GM20000 (cell line): ENCODE measurements at places on chromosomes 1 and 21.

GRCh38 chr1:26938659-26939025 lies 17.1 kb downstream of the NUDC start:
- DNase-seq, result no peak

DNA sequence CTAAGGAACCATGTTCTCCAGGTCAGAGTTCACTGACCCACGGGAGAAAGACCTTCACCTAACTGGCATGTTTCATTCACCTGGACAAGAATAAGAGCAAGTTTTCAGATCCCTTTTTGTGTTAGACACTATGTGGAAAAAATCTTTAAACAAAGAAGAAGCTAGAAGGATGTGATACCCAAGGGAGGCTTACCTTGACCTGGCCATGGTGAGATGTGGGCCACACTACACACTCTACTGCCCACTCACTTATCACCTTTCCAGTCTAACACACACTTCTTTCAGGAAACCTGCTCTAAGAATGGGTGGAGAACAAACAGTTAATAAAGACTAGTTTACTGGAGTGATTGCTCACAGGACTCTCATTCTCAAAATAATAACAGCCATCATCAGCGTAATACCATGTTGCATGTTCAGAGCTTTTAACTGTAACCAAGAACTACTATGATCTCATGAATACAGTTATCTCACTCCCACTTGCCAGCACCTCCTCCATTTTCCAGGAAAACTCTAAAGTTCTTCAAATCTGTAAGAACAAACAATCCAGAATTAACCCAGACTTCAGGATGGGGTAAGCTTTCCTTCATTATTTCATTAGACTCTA lies 1.4 kb downstream of the RGS8 start:
- no peak for DNase-seq

GRCh38 chr1:246329900-246330299 lies 177.2 kb downstream of the SMYD3 start:
- DNase-seq, result peak; percentile 72

DNA sequence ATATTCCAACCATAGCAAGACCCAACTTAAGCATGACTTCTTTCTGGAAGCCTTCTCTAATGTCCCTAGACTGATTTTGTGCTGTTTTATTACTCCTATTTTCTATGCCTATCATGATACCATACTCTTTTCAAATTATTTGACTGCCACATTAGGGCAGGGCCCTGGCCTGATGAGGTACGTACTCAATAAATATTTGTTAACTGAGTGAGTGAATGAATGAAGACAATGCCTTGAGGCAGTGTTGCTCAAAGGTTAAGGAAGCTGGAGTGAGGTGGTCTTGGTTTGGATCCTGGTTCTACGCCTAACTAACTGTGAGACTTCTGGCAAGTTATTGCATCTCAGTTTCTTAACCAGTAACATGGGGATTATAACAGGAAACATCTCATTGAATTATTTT lies 38.3 kb upstream of the BACH1 start:
- DNase-seq, result no peak

DNA sequence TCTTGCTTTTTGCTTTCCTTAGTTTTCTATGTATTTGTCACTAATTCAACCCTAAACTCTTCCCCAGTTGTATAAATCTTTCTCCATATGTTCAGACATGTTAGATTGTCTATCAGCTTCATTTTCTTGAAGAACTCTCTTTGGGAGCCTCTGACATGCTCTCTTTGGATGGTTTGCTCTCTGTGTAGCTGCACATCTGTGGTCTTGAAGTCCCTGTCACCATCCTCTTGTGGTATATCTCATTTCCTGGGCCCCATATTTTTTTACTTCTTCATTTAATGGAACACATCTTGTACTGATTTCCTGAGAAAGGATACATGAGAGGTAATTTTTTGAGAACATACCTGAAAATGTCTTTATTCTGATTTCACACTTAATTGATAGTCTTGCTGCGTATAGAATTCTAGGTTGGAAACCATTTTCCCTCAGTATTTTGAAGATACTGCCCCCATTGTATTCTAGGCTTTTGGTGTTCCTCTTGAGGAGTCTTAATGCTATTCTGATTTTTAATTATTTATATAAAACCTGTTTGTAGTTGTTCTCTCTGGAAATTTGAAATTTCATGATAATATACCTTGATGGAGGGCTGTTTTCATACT lies 72.6 kb downstream of the ST3GAL3 start:
- no peak for DNase-seq

- DNase-seq, result no peak
These were observed 17.4 kb upstream of the PLEKHA6 start for GRCh38 chr1:204376919-204377799.

DNA sequence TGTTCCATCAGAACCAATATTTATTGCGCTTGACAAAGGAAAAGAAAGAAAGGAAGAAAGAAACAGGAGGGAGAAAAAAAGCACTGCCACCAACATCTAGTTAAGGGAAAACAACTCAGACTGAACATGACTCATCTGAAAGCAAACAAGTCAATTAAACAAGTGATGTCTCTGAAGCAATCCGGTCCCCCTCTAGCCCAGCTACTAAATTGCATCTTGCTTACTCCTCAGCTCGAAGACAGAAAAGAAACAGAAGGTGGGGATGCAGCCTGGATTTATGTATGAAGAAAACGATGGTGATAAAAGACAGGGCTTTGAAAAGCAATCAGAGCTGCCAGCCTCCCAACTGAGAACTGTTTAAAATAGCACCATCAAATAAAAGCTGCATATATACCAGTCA lies 188.2 kb downstream of the OMA1 start:
- no peak for DNase-seq

DNA sequence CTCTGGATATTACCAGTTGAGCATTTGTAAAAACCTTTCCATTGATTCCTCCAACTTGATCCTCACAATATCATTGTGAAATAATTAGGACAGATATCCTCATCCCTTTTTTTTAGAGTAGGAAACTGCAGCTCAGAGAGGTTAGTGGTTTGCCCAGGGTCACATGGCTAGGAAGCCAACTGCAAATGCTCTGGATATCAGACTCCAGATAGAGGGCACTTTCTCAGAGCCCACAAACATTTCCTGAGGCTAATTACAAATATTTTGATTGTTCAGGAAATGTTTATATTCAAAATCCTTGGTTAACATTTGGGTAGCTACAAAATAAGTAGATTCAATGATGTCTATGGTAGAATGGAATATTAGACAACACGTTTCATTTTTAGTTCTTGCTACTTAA lies 154.8 kb upstream of the DPYD start:
- DNase-seq, result no peak

- DNase-seq, result no peak
These were observed 39.5 kb downstream of the TGFB2 start for GRCh38 chr1:218384581-218384993.

GRCh38 chr1:152626744-152627143 lies 3.8 kb upstream of the LCE3A start:
- DNase-seq, result no peak

- no peak for DNase-seq
These were observed 75.1 kb downstream of the CAMTA1 start for GRCh38 chr1:6860401-6860800.

- DNase-seq, result peak; percentile 84
These were observed 5.7 kb upstream of the ZNF683 start for GRCh38 chr1:26378088-26378878.

GRCh38 chr1:63807046-63807445 lies 33.2 kb downstream of the ROR1 start:
- DNase-seq, result no peak

DNA sequence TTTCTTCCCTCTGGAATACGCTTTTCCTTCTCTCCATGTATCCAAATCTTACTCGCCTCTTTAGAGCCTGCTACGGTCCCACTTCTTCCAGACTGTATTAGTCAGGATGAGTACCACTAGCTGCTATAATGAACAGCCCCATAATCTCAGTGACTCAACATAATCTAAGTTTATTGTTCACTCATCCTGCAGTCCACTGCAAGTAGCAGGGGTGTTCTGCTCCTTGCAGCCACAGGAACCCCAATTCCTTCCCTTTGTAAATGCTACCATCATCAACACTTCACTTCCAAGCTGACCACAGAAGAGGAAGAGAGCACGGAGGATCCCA lies 18.1 kb upstream of the LDLRAP1 start:
- no peak for DNase-seq

DNA sequence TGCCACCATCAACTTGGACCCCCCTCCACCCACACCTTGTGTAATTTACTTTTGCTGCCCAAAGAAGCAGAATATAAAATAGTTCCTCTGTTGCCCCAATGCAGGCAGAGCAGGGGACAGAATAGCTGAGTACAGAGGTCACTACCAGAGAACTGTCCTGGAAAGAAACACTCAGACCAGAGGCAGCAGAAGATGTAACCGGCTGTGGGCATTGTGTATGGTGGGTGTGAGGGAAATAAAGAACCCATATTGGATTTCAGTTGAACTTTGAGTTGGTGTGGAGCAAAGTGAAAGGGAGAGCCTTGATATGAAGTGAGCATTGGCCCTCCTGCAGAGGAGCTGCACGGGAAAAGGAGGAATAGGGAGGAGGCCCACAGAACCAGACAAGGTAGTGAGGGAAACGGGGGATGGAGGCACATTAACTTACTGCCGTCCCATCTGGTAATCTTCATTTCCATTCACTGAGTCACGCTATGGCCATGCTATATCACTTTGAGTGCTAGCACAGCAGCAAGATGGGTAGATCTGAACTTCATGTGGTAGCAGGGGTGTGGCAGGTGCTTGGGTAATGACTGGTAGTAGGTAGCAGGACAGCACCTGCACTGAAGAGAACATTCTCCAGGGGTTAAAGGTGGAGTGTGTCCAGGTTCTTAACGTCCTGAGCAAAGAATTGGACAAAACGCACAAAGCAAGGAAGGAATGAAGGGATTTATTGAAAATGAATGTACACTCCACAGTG lies 56.3 kb upstream of the FBXO28 start:
- no peak for DNase-seq

DNA sequence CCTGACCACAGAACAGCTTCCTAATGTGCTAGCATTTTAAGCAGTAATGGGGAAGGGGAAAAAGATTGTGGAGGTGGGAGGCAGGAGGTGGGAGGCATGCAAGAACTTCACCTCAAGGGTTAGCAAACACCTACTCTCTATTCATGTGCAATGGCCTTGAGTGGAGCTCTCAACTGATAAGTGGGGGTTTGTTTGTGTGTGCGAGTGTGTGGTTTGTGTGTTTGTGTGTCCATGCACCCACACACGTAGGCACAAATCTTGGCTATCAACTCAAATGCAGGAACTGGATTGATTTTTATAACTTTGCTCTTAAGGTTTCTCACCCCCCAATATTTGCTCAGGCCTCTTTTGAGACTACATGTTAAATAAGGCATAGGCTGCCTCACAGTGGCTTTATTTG lies 78.6 kb downstream of the SYT6 start:
- no peak for DNase-seq

- no peak for DNase-seq
These were observed 137.4 kb downstream of the DYRK1A start for GRCh38 chr21:37503848-37504467.

DNA sequence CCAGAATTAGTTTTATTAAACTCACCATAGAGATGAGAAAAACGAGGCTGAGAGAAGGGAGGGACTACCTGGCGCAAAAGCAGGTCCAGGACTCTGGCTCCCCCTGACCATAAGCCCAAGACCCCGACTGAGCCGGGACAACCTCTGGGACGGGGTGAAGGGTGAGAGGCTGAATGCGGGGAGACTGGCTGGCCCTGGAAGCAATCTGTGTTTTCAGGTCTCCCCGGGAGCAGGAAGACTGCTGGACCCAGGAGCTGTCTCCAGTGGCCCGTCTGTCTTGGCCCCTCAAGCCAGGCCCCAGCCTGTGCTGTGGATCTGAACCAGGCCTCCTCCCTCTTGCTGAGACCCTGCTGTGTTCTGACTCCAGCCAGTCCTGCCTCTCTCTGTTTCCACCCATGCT lies 240.8 kb downstream of the TRABD2B start:
- no peak for DNase-seq

GRCh38 chr1:243731301-243731891 lies 118.6 kb downstream of the AKT3 start:
- DNase-seq, result no peak

- DNase-seq, result peak; percentile 26
These were observed 33.6 kb downstream of the CD55 start for GRCh38 chr1:207355060-207355459.

DNA sequence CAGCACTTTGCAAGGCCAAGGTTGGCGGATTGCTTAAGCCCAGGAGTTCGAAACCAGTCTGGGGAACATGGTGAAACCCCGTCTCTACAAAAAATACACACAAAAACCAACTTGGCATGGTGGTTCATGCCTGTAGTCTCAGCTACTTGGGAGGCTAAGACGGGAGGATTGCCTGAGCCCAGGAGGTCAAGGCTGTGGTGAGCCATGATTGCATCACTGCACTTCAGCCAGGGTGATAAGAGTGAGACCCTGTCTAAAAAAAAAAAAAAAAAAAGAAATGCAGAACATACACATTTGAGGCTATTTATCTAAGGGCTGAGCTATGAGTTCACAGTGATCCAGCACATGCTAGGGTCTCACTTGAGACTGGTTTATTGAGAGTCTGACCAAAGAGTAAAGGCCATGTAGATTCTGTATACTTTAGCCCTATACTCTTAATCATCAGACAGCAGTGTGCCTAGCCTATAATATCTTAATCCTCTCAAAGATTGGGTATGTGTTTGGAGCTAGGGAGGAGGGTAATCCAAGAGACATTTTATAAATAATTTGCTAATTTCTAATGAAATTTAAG lies 23.9 kb downstream of the RNF2 start:
- DNase-seq, result no peak

DNA sequence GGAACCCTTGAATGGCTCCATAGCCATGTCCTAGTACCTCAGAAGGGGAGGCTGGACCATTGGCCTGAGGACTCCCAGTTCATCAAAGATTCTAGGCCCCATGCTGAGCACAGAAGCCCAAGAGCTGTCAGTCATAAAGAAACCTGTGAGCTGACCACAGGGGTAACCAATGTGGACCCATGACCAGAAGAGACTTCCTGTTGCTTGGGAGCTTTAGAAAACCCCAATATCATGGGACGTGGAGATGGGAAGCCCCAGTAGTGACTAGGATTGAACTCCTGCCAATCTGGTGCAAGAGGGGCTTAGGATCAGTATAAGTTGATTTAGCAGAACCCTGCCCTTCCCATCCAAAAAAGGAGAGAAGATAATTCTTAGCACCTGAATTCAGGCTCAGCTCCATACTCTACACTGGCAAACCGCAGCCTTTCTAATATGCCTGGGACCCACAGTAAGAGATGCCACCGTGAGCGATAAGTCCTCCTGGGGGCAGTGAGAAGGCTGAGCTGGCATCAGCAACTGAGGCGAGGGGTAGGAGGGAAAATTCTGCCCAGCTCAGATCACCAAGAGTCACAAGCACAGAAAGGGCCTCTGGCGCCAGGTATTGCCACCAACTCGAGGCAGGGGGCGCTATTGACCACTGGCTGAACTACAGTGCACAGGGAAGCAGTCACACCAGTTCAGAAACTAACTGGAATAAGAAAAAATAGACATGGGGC lies 108.9 kb downstream of the CAPN8 start:
- peak; percentile 43 for DNase-seq
